ENCODE measurements at places on chromosomes 5 and 9.

GRCh38 chr5:126492939-126493338 lies 69.7 kb downstream of the GRAMD2B start:
- DNase-seq, result no peak

- DNase-seq, result no peak
Observed at GRCh38 chr9:72460342-72461312, 60.8 kb upstream of the TMC1 start.

DNA sequence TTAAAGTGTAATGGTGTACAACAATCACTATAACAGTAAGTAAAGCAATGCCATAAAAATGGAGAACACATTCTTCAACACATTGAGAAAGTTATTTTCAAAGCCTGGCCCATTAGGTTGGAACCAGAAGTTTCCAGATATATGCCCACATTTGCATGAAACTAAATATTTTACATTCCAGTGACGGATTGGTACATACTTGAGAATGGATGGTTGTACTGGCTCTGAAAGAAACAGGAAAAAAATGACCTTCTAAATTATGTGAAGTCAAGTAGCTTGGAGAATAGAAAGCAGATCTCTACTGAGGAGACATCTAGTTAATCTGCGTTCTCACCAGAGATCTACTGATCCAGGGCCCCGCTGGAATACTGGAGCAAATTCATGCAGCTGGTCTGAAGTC lies 1037.0 kb downstream of the NR2F1-AS1 start:
- DNase-seq, result no peak

GRCh38 chr9:117919538-117919937 lies 215.3 kb downstream of the TLR4 start:
- DNase-seq, result no peak

DNA sequence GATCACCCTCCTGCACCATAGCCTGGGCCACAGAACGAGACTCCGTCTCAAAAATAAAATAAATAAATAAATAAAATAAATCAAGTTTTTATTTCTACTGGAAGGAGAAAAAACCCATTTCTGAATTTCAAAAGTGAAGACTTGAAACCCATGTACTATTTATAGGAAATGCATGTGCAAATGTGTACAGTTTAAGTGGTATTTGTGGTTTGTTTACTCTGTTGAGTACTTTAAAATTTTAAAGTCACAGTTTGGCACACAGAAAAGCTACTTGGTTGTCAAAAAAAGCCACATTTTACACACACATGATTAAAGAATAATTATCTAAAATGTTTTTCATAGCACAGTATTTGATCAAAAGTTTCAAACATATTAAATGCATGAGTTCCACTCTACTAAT lies 43.6 kb downstream of the NR3C1 start:
- no peak for DNase-seq

DNA sequence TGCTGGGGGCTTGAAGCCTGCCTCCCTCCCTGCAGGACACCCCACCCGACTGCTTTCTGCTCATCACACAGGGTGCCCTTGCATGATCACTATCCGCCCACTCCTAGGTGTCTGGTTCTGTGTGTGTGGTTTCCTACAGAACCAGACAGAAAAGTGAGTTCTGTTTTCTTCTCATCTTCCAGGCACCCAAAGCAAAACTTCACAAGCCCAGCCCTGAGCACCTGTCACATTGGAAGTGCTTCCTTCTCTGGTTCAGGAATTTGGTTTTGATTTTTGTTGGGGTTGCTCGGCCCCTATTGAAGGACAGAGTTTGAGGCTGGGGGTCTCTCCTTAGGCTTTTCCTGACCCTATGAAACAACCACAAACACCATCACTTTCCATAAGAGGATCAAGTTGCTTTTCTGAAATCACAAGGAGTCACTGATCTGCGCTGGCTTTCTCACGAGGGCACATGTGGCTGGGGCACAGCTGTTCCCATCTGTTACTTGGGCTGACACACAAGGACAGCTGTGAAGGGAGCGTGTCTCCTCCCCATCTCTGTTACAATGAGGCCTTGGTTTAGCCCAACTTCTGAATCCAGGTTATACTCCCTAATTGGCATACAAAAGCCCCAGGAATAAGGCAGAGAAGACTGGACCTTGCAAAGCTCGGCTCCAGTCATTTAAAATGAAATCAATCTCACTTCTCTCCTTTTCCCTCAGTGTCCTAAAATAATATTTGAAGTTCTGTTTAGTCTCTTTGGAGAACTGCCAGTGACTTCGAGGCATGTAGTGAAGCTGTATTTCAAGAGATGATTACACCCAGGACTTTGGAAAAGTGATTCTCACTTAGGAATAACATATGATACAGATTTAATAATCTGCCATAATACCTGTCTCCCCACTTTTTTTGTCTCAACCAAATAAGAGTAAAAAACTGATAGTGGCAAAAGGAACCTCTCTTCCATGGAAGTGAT lies 213.1 kb upstream of the GAS1 start:
- no peak for DNase-seq

DNA sequence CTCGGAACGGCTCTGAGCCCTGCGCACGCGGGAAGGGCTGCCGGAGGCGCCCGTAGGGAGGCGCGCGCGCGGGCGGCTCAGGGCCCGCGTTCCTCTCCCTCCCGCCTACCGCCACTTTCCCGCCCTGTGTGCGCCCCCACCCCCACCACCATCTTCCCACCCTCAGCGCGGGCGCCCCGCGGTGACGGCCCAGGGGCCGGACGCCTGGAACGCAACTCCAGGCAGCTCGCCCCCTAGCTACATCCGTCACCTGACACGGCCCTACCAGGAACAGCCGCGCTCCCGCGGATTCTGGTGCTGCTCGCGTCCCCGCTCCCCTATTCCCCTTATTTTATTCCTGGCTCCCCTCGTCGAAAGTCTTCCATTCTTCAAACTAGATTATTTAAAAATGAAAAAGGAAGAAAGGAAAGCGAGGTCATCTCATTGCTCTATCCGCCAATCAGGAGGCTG lies at the start of gene CDKN2B-AS1:
CDKN2B-AS1 (plus strand) TSS at position 236 of the 450 bp plus-strand sequence.
- DNase-seq, result no peak

- no peak for DNase-seq
Observed at GRCh38 chr9:114155995-114156656, 789 bp downstream of the COL27A1 start.

GRCh38 chr5:76166886-76167576 lies 83.8 kb downstream of the SV2C start:
- no peak for DNase-seq

- no peak for DNase-seq
Observed at GRCh38 chr9:684941-685340, 156.6 kb upstream of the DMRT1 start.

DNA sequence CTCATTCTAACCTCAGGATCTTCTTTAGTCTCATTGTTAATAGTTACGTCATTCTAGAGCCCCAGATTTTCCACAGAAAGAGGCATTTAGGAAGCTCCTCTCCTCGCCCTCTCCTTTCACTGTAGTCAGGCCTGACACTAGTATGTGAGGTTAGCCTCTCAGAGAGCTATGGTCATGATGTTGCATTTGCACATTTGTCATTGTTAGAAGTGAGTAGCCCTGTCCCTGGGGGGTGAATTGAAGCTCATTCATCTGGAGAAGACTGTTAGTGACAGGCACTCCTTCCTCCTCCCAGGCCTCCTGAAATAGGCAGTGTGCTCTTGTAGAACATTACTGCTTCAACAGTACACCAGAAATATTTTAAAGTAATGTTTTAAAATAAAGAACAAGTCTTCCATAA lies 26.6 kb upstream of the LRRTM2 start:
- no peak for DNase-seq

DNA sequence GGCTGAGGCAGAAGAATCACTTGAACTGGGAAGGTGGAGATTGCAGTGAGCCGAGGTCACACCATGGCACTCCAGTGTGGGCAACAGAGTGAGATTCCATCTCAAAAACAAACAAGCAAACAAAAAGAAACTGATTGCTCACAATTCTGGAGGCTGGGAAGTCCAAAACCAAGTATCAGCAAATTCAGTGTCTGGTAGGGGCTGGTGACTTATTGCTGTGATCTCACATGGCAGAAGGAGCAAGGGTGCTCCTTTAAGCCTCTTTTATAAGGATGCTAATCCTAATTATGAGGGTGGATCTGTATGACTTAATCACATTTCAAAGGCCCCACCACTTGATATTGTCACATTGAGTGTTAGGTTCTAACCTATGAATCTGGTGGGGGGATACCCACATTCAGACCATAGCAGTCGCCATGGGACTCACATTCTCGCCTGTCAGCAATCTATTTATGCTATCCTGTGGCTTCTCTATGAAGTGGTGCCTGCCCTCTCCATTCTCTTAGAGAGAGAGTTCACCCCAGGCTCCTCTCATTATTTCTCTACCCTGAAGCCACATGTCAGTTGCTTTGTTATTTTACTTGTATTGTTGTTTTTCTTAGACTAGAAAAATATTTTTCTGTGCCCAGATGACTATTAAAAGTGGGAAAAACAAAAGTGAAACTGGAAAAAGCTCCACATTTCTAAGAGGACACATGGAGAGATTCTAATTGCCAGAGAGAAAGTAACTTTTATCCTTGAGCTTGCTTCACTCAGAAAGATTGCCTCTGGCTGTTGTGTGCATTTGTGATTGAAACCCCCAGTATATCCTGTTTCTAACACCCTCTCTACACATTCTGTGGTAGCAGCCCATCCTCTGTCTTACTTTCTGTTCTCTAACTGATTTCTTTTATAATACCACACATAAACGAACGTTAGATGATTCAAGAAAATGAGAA lies 18.8 kb upstream of the PRLR start:
- no peak for DNase-seq

DNA sequence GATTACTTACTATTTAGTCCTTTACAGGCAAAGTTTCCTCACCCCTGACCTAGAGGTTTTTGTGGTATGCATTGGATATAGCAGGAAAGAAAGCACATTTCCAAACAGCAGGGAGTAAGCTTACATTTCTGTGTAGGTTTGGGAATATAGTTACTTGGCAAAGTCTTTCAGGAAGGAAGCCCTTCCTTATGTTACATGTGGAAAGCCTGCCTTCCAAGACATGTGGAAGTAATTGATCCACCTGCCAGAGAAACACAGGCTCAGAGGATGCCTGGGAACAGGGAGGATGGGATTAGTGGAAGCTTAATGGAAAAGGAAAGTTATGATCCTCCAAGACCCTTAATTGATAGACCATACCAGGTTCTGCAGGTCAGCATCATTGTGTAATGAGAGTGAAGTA lies 87.3 kb upstream of the PPP1R2B start:
- no peak for DNase-seq

GRCh38 chr9:124664143-124664542 lies 107.0 kb downstream of the NR6A1 start:
- no peak for DNase-seq

DNA sequence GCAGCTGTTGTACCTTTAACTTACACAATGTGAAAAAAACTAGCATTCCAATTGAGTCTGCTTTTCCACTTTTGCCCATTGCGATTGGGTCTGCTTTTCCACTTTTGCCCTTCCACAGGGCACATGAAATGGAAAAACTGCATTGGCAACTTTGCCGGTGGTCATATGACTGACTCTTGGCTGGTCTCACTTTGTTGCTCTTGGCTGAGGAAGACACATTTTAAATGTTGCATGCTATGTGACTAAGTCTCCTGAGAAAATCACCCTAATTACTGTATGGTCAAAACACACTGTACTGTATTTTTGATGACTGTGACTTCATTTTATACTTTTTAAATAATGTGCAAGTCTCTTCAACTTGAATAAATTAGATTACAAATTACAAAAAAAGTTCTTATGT lies 1.6 kb upstream of the OXCT1 start:
- no peak for DNase-seq

DNA sequence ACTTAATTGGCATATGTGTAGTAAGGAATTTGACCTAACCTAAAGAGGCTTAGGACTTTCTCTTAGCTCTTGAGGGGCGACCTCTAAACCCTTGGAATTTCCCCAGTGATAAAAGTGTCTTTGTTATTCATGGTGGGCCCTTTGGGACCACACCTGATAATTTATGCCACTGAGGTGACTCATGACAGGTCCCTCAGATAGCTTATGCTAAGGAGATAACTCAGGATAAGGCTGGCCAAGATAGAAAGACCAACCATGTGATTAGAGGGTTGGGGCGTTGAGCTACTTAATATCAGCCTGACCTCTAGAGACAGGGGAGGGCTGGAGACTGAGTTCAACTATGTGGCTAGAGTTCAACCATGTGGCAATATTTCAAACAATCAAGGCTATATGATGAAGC lies 218.1 kb downstream of the AP3B1 start:
- DNase-seq, result no peak

- DNase-seq, result no peak
Observed at GRCh38 chr5:60544142-60544541, 155.8 kb downstream of the DEPDC1B start.

DNA sequence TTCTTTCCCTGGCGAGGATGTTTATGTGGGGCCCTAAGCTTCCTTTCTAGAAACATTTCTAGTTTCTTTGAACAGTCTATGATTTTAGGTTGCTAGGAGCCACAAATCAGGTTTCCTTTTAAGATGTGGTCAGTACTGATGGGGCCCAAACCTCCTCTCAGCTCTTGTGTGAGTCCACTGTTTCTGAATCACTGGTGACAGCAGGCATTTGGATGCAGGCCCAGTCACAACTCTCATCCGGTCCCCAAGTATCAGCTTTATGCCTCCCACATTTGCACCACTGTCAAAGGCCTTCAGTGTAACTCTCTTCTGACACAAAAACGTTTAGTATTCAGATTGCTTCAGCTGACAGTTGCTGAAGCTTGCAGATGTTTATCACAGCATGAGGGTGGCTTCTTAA lies 7.8 kb downstream of the DMRT2 start:
- DNase-seq, result no peak

DNA sequence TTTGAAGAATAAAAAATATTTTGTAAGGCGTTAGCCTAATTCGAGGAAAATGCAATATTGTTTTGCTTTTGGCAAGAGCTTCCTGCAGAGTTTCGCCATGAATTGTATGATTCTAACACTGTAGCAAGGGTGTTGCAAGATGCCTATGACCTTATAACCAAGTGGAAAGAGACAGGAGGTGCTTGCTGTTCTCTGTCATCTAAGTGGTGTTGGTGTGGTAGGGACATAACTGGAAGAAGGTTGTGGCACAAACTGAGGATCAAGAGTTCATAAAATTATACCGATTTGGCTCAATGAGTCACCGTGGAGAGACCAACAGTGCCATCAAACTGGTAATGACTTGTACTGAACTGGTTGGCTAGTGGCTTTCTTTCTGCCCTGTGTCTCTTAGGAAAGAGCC lies 6.3 kb downstream of the STC2 start:
- no peak for DNase-seq

DNA sequence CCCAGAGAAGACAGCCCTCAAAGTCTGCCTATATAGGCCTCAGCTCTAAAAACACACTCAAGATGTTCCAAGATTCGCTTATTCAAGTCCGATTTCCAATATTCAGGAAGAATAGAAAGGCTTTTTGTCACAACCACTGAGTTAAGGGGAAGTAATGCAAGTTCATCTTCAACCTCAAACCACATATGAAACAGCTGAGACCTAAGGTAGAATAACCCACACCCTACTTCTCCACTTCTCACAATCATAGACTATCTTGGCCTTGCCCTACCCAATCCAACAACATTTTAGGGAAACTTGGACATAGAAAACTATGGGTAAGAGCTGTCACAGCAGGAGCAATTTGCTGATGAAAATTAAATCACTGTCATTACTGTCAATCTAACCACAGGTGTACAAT lies 152.0 kb upstream of the LRRTM2 start:
- no peak for DNase-seq

GRCh38 chr5:5164163-5164562 lies 24.0 kb downstream of the ADAMTS16 start:
- no peak for DNase-seq

GRCh38 chr5:64619609-64620008 lies 70.7 kb upstream of the SHISAL2B start:
- no peak for DNase-seq

- no peak for DNase-seq
Observed at GRCh38 chr9:123048748-123049147, 15.3 kb downstream of the GPR21 start.

- no peak for DNase-seq
Observed at GRCh38 chr9:93194641-93195040, 10.7 kb downstream of the WNK2 start.

GRCh38 chr9:121885345-121885901 lies 207.7 kb downstream of the TTLL11 start:
- DNase-seq, result no peak

All from stimulated activated CD8-positive, alpha-beta memory T cell treated with anti-CD3 and anti-CD28 coated beads, Interleukin-2, amount 100 ng/mL, for 48 hours (primary cell).